EL (cell line): ENCODE measurements at places on chromosomes 1 and 21.

GRCh38 chr1:14571810-14572767 lies 26.4 kb upstream of the KAZN start:
- no peak for DNase-seq

DNA sequence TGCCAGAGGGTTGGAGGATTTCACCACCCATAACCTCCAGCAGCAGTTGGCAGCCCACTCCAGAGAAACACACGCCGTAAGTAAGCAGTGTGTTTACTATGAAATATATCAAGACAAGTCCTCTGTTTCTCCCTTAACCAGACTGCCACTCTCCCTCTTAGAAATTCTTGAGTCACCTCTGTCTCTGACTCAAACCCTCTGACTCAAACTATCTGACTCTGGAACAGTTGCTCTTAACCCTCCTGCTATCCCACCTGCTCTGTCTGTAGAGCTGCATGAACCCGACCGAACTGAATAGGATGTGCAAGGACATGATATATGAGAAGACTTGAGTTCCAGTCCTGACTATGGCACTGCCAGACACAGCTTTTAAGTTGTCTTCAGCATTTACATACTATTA lies 14.1 kb downstream of the INPP5B start:
- peak; percentile 79 for DNase-seq

- peak; percentile 73 for DNase-seq
Observed at GRCh38 chr1:206714331-206715058, 29.8 kb downstream of the MAPKAPK2 start.

DNA sequence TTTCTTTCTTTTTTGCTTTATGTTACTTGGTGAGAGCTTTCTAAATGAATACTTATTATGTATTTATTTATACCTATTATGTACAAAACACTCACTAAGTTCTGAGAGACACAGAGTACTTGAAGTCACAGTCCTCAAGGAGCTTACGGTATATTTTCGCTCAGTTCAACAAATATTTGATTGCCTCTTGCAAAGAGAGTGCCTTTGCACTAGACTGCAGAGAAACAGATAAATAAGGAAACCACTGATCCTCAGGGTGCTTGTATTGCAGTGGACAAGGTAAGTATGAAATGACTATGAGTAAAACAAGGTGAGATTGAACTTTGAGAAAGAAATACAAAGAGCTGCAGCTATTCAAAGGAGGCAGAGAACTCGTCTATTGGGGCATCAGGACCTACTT lies 123.3 kb downstream of the C1orf21 start:
- DNase-seq: no peak

GRCh38 chr1:32773018-32773763 lies 44.0 kb downstream of the YARS1 start:
- DNase-seq: peak; percentile 72

DNA sequence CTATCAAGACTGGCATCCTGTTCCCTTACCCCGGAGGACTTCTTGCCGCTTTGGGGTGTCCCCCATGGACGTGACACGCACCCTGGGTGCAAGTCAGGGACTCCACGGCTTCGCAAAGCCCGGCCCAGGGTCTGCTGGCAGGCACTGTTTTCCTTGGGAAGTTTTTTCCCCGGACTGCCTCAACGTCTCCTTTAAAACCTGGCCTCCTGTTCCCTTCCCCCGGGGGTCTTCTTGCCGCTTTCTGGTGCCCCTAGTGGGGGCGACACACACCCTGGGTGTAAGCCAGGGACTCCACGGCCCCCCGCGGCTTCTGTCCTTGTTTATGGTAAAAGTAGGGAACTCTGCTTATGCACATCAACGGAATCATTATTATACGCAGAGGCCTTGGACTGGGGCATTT lies 136.6 kb downstream of the LIPI start:
- no peak for DNase-seq

GRCh38 chr1:32356478-32356877 lies 5.8 kb downstream of the FAM229A start:
- no peak for DNase-seq

GRCh38 chr1:68074472-68074871 lies 24.0 kb upstream of the DIRAS3 start:
- DNase-seq: no peak

- no peak for DNase-seq
Observed at GRCh38 chr1:182093781-182094180, 32.3 kb upstream of the ZNF648 start.

- peak; percentile 50 for DNase-seq
Observed at GRCh38 chr1:174769961-174770549, 229.7 kb upstream of the CACYBP start.

- DNase-seq: peak; percentile 47
Observed at GRCh38 chr21:35525443-35525842, 476.3 kb upstream of the RUNX1 start.

DNA sequence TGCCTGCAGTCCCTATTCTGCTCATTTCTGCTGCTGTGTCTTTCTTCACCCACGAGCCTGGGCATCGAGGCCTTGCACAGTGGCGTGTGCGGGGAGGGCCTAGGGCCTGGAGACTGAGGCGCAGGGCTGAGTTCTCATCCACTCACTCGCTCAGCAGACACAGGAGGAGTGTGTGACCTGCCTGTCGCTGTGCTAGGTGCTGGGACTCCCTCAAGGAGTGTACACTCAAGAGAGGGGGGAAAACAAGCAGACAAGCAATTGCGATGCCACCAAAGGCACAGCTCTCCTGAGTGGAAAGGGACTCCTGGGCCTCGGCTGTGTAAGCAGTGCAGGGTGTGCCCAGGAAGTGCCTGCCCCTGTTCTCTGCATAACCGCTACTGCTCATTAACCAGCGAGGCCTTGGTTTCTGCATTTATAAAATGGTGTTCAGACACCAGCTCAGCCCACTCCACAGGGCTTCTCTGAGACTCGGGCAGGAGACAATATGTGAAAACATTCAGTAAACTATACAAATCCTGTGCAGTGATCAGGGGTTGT lies 4.2 kb downstream of the RD3 start:
- no peak for DNase-seq

DNA sequence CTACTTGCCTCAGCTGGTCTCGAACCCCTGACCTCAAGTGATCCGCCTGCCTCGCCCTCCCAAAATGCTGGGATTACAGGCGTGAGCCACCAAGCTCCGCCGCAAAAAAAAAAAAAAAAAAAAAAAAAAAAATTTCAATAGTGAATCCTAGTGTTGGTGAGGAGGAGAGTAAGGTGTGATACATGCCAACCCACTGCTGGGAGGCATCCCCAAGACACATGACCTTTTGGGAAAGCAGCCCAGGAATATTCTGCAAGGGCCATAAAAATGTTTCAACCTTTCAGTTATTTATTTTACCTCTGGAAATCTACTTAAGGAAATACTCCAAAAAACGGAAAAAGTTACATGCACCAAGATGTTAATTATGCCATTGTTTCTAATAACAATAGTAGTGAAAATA lies 69.0 kb downstream of the ITPKB start:
- no peak for DNase-seq

GRCh38 chr1:17207046-17207445 lies 2.1 kb downstream of the PADI1 start:
- DNase-seq: peak; percentile 29

GRCh38 chr1:28370239-28371009 lies 884 bp downstream of the PHACTR4 start:
- DNase-seq: peak; percentile 53

DNA sequence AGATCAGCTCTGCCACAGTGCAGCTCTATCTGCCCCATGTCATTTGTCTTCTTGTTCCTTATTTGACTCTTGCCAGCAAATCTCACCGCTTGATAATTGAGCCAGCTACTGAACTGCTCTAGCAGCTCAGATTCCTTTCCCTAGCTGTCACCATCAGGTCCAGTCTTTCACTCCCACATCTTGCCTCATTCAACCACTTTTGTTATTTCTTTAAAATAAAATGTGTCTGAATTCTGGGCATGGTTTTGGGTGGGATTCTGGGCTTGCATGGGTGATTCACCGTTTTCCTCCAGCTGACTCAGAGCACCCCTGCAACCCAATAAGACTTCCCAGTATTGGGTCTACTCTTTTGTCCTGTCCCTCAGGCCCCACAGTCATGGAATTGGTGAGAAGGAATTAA lies 215.7 kb downstream of the DSCAM start:
- DNase-seq: peak; percentile 1

DNA sequence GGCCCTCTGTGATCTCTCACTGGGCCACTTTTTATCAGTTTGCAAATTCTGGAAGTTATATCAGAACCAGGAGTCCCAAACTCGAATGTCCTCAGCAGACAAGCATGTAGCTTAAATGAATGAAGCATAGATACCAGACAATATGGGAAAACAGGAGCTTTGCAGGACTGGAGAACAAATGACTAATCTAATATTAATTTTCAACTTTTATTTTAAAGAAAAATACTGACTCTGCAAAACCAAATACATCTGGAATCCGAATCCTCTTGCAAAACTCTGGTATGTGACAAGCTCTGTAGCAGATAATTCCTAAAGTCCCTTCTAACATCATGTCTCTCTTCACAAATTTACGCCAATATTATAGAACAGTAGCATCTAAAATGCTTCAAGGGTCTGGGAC lies 427.4 kb downstream of the TTLL7 start:
- DNase-seq: no peak
